ENCODE measurements at places on chromosomes 7 and 10. TPM values are rescaled to one million over a fixed set of nuclear protein-coding genes. Genes with fewer than 3 reads are reported as not detected.

GRCh38 chr10:80599424-80599847, 61.7 kb downstream of the SH2D4B start:
- H3K36me3 ChIP-seq: no peaks in the 10 kb centered on the region
- no peak overlapping the region for H3K27ac ChIP-seq
- no peak overlapping the region for H3K4me3 ChIP-seq
- peak; percentile 51 for DNase-seq
- H3K27me3 ChIP-seq: no peaks in the 10 kb centered on the region

DNA sequence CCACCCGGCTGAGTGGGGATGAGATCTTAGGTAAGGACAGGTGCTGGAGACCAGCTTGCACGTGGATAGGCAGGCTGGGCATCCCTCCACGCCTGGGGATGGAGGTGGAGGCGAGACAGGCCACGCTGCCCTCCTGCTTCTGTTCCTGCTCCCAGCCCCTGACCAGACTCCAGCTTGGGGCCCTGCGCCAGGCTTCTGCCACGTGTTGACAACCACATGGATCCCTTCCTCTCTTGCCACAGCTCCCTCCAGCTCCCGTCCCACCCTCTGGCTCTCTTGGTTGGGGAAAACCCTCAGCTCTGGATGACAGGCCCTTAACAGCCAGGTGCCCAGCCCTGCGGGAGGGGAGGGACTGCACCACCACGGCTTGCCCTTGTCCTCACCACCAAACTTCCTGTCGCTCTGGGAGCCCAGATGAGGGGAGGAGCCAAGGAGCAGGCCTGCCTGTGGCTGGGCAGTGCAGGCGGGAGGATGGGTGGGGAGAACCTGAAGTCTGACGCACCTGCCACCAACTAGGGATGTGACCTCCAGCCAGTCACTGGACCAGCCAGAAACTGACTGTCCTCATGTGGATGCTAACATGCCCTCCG, 36.0 kb downstream of the KCNH2 start:
- DNase-seq: no peak
- H3K4me3 ChIP-seq: no peak overlapping the region
- no peak overlapping the region for H3K27ac ChIP-seq
- H3K27me3 ChIP-seq: peaks cover 6% of the 10 kb centered on the region
- peaks cover 51% of the 10 kb centered on the region for H3K4me1 ChIP-seq

DNA sequence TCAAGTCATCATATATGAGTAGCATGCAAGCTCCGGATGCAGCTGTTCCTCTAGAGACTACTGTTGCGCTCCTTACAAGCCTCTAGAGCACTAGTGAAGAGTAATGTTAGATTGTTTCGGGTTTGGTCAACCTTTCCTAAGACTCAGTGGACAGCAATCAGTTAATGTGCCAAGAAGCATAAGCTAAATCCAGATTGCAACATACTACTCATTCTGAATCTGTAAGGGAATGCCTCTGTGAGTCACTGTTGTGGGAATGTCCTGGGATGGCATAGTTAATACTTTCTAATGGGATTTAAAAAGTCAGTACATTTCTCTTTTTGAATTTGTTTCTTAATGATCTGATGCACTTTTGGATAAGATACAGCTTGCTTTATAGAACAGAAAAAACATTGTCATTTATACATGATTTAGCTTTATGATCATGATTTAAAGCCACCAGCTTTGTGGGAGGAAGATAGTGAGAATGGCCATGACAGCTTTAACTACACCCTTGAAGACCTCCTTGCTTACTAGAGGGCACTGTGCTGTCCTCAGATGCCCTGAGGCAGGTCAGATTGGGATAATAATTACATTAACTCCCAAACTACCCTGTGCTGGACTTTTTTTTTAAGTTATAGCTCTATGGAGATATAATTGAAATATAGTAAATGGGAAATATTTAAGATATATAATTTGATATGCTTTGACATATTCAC, 138.4 kb downstream of the SDK1 start:
- peaks cover 4% of the 10 kb centered on the region for H3K36me3 ChIP-seq
- no peaks in the 10 kb centered on the region for H3K27me3 ChIP-seq
- H3K27ac ChIP-seq: no peak overlapping the region
- H3K4me1 ChIP-seq: peaks cover 6% of the 10 kb centered on the region

DNA sequence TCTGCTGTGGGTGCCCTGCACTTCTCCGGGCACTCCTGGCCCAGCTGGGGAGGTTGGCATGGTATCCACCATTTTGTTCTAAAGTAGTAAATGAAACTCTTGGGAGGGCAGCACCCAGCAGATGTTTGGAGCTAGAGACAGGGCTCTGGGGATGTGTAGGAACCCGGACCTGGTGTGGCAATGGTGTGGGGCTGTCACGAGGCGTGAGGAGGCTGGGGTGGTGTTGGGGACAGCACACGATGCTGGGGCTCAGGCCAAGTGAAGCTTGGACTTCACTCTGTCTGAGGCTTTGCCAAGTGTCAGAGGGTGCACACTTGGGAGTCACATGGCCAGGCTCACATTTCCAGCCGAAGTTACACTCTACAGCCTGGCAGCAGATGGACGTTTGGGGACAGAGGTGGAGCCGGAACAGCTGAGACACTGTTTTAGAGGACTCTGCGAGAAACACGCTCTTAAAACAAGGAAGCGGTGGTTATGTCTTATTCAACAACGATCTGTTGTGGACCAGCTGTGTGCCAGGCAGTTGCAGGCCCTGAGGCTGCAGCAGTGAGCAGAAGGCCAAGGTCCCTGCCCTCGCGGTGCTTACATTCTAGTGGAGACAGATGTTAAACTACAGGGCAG, 118.2 kb downstream of the CUX1 start:
- peaks cover 54% of the 10 kb centered on the region for H3K4me1 ChIP-seq
- peaks cover 19% of the 10 kb centered on the region for H3K27me3 ChIP-seq
- DNase-seq: no peak
- H3K36me3 ChIP-seq: peaks cover 9% of the 10 kb centered on the region
- H3K4me3 ChIP-seq: peak overlapping the region; percentile 22

DNA sequence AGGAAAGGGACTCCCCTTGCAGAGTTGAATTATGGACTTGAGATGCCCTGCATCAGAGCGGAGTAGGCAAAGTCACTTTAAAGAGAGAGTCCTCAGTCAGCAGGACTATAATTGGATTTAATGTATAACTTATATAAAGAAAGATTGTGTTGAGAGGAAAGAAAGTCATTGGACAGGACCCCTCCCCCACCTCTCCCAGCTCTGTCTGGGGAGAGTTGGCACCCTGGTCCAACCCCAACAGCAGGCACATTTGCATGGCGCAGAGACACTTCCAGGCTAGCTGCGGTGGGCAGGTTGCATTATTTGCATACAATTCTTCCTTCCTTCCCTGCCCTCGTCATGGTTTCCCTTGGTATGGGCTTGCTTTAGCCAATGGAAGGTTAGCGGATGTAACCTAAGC, 46.1 kb upstream of the NPTX2 start:
- H3K4me3 ChIP-seq: no peak overlapping the region
- no peaks in the 10 kb centered on the region for H3K36me3 ChIP-seq
- no peaks in the 10 kb centered on the region for H3K4me1 ChIP-seq
- H3K27me3 ChIP-seq: peaks cover 3% of the 10 kb centered on the region
- H3K27ac ChIP-seq: no peak overlapping the region

The FAM25A gene
- not detected for total RNA-seq
